ENCODE measurements at places on chromosomes 11 and 22. TPM values are rescaled to one million over a fixed set of nuclear protein-coding genes. Genes with fewer than 3 reads are reported as not detected.

DNA sequence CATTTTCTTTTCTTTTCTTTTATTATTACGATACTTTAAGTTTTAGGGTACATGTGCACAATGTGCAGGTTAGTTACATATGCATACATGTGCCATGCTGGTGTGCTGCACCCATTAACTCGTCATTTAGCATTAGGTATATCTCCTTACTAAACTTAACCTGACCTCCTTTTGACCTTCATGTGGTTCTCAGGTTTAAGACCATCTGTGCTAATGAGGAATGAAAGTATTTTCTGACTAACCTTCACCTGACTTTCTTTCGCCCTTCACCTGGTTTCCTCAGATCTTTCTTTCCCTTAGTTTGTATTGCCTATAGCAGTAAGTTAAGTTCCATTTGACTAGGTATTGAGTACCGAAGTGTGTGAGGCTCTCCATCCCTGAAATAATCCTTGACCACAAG lies 6.5 kb downstream of the EXPH5 start:
- H3K27ac ChIP-seq: no peak overlapping the region
- no peak overlapping the region for H3K4me3 ChIP-seq
- H3K36me3 ChIP-seq: no peaks in the 10 kb centered on the region
- no peaks in the 10 kb centered on the region for H3K4me1 ChIP-seq
- DNase-seq: no peak

GRCh38 chr22:24824250-24824649 lies 18.2 kb downstream of the SGSM1 start:
- peaks cover 7% of the 10 kb centered on the region for H3K4me1 ChIP-seq
- no peaks in the 10 kb centered on the region for H3K36me3 ChIP-seq
- no peak overlapping the region for H3K27ac ChIP-seq
- no peak overlapping the region for H3K4me3 ChIP-seq
- no peak for DNase-seq

DNA sequence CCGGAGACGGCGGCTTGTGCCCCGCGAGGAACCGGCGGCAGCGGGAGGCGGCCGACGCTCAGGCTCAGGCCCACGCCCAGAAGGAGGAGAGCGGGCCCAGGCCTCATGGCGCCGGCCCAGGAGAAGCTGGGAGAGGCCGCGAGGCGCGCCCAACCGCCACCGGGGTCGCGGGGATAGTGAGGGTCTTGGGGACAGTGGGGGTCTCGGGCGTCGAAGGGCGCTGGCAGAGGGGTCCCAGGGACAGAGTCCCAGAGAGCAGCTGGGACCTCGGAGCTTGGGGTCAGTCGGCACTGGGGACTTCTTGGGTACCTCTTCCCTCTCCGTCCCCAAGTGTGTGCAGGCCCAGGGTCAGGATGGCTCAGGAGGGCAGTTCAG lies at the start of gene PKDREJ:
Gene PKDREJ (minus strand): TSS at position 128 of the 375 bp plus-strand sequence. CDS start 21 bp downstream, at position 107.
- H3K4me3 ChIP-seq: peak within 1 kb of the TSS; percentile 67
- no peaks in the 10 kb centered on the region for H3K36me3 ChIP-seq
- H3K4me1 ChIP-seq: no peaks in the 10 kb centered on the region
- DNase-seq: no peak
- no peaks in the 10 kb centered on the region for H3K27me3 ChIP-seq
- no peak within 1 kb of the TSS for H3K27ac ChIP-seq

- no peak overlapping the region for H3K4me3 ChIP-seq
- no peak overlapping the region for H3K27ac ChIP-seq
- H3K27me3 ChIP-seq: no peaks in the 10 kb centered on the region
- no peaks in the 10 kb centered on the region for H3K4me1 ChIP-seq
Measured at GRCh38 chr11:126645186-126645585, 289.7 kb downstream of the ST3GAL4 start.

DNA sequence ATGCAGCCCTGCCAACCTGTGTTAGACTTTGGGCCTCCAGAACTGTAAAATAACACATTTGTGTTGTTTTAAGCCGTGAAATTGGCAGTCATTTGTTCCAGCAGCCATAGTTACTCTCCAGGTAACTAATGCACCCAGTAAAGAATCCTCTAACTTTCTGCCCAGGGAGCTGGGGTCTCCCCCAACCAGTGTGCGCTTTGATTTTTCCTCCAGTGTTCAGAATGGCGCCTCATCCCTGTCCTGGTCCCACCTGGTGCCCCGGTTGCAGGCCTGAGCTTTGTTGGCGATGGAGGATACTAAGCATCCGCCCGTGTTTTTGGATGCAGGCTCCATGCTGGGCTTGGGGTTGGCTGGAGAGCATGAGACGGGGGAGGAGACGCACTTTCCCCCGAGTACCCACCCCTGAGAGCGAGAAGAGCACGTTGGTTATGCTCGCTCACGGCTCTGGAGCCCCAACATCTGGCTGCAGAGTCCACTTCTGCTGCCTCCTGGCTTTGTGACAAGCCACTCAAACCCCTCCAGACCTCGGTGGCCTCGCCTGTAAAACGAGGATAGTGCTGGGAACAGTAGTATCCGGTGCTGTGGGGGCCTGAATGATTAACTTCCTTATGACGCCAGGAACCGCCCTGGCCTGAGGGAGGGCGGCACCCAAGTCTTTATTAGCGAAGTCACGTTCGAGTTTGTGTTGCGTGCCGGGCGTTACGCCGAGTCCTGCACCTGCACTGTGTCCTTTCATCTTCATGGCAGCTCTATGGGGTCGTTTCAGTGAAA lies 25.8 kb downstream of the MRGPRD start:
- H3K4me3 ChIP-seq: no peak overlapping the region
- H3K27me3 ChIP-seq: no peaks in the 10 kb centered on the region
- no peak for DNase-seq
- H3K36me3 ChIP-seq: no peaks in the 10 kb centered on the region

DNA sequence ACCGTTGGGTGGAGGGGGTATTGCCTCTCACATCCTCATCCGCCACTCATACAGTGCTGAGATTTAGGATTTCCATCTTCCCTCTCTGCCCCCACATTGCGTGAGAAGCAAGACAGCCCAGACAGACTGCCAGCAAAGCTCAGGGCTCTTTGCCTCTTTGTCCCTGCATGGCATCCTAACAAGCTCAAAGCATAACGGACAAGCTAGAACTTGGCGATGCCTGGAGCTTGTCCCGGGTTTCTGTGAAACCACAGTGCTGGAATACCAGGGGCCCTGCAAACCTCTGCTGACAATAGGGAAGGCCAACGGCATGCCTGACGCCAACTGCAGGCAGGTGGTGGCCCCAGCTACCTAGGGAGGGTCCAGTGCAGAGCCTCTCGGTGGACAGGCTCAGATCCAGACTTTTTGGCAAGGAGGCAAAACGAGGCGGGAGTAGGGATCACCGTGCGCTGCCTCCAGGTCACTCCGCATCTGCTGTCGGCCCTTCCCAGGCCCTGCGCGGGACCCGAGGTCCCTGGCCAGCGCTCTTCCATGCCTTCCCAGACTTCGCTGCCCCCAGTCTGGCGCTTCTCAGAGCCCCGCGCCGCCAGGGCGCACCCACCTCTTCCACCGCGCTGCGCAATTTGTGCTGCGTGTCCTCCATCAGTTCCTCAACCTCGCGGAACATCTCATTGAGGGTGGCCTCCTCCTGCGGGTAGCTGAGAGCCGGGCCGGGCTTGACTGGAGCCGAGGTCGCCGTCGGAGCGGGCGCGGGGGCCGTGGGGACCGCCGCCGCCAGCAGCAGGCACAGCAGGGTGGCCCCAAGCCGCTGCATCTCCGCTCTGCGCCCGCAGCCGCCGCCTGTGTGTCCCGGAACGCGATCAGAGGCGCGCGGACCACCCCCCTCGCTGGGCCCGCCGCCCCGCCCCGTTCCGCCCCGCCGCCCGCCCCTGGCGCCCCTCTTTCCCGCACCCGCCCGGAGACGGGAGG lies at the start of gene DKK3:
Gene DKK3 (minus strand): TSS at position 858 of the 969 bp plus-strand sequence. CDS start 44 bp downstream, at position 814.
- DNase-seq: no peak
- peak within 1 kb of the TSS; percentile 80 for H3K4me3 ChIP-seq
- no peaks in the 10 kb centered on the region for H3K4me1 ChIP-seq
- no peaks in the 10 kb centered on the region for H3K27me3 ChIP-seq

The P4HA3 gene
- 0.66 TPM for total RNA-seq

DNA sequence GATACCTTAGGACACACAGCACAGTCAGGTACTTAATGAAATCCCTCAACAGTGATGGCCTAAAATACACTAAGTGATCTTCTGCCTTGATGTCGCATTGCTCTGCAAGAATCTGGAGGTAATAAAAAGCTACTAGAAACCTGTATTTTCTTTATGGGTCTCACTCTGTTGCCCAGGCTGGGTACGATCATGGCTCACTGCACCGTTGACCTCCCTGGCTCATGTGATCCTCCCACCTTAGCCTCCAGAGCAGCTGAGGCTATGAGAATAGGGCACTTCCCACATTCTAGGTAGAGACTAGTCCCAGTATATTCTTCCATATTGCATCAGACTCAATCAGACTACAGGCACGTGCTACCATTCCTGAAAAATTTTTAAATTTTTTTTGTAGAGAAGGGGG lies 21.7 kb downstream of the VSIG10L2 start:
- no peaks in the 10 kb centered on the region for H3K36me3 ChIP-seq
- no peak overlapping the region for H3K27ac ChIP-seq
- H3K4me1 ChIP-seq: no peaks in the 10 kb centered on the region
- no peak for DNase-seq
- no peaks in the 10 kb centered on the region for H3K27me3 ChIP-seq

DNA sequence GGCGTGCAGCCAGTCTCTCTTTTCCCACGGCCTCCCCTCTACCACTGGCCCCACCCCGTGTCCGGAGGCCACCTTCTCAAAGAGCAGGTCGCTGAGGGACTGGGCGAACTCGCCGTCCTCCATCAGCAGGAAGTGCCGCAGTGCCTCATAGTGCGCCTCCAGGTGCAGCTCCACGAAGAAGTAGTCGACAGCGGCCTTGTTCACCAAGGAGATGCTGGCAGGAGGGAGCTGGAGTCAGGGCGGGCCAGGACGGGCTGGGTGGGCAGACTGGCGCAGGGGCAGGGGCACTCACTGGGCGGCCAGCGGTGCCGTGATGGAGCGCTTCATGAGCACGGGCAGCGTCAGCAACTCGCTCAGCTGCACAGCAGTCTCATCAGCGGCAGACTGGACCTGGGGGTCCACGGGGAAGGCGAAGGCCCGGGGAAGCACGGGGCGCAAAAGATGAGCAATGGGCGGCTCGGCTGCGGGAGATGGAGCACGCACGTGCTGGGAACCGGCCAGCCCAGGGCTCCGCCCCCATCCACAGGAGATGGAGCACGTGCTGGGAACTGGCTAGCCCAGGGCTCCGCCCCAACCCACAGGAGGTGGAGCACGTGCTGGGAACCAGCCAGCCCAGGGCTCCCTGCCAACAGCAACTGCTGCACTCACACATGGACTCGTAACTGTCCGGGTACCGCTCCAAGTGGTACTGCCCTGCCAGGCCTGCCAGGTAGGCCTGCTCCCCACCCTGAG lies 18.4 kb downstream of the SELENOO start:
- peak; percentile 87 for DNase-seq
- H3K27me3 ChIP-seq: no peaks in the 10 kb centered on the region
- no peak overlapping the region for H3K4me3 ChIP-seq
- no peak overlapping the region for H3K27ac ChIP-seq

The TRIM49 gene
- not detected for total RNA-seq

- H3K36me3 ChIP-seq: no peaks in the 10 kb centered on the region
Measured at GRCh38 chr11:101429703-101430540, 153.9 kb downstream of the TRPC6 start.

The CST6 gene
- 0.98 TPM for total RNA-seq

GRCh38 chr11:64339754-64340408 lies at the start of gene CCDC88B:
Gene CCDC88B, plus strand, starts transcription at chr11:64340204. Its CDS starts 63 bp downstream, at chr11:64340267.
- peaks cover 4% of the 10 kb centered on the region for H3K4me1 ChIP-seq
- H3K4me3 ChIP-seq: peak within 1 kb of the TSS; percentile 30
- DNase-seq: no peak
- H3K36me3 ChIP-seq: no peaks in the 10 kb centered on the region

The DERL3 gene
- 6.6 TPM for total RNA-seq

The OR51B5 gene
- 0.32 TPM for total RNA-seq

The OR2AG2 gene
- total RNA-seq: 0.44 TPM

The GAL gene
- total RNA-seq: 1.3 TPM

DNA sequence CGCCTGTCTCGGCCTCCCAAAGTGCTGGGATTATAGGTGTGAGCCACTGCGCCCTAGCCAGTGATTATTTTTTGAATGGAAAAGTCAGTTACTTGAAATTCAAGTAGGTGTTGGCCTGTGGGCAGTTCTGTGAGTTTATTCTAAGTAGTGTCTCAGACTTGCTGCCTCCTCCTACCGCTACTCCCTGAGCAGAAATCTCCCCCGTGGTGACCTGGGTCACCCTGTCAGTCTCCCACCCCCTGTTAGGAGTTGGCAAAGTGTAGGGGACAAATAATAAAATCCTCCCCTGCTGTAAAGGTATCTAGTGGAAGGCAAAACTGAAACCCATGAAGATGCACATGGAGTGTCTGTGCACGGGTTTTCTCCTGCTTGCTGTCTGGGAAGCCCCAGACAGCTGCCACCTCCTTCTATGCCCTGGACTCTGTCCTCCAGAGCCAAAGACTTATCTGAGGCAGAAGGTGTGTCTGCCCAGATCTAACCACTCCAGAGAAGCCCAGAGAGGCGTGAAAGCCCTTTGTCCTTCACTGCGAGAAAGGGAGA lies 26.3 kb downstream of the SNAP29 start:
- H3K36me3 ChIP-seq: peaks cover 11% of the 10 kb centered on the region
- H3K27ac ChIP-seq: peak overlapping the region; percentile 88
- no peak for DNase-seq
- H3K27me3 ChIP-seq: no peaks in the 10 kb centered on the region
- no peak overlapping the region for H3K4me3 ChIP-seq

The HORMAD2 gene
- not detected for total RNA-seq

The RIC3 gene
- 24.3 TPM for total RNA-seq

DNA sequence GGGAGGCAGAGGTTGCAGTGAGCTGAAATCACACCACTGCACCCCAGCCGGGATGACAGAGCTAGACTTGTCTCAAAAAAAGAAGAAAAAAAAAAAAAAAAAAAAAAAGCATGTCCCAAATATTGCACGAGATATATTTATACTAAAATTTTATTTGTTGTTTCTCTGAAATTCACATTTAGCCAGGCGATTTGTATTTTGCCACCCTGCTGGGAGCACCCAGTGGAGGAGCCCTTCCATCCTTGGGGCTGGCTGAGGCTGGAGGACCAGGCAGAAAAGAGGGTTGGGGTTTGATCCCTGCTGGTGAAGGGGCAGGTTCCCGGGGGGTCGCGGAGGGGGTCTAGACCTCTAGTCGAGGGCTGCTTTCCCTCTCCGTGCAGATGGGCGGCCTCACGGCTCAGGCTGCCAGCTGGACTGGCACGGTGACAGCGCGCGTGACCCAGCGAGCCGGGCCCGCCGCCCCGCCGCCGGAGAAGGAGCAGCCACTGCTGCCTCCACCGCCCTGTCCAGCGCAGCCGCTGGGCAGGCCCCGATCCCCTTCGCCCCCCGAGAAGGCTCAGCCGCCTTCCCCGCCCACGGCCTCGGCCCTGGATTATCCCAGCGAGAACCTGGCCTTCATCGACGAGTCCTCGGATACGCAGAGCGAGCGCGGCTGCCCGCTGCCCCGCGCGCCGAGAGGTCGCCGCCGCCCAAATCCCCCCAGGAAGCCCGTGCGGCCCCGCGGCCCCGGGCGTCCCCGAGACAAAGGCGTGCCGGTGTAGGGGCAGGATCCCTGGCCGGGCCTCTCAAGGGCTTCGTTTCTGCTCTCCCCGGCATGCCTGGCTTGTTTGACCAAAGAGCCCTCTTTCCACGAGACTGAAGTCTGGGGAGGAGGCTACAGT lies 952 bp upstream of the CATSPERZ start:
- H3K27ac ChIP-seq: no peak overlapping the region
- H3K36me3 ChIP-seq: no peaks in the 10 kb centered on the region
- peak overlapping the region; percentile 36 for H3K4me3 ChIP-seq
- DNase-seq: peak; percentile 67
- H3K4me1 ChIP-seq: peaks cover 15% of the 10 kb centered on the region
- peaks cover 3% of the 10 kb centered on the region for H3K27me3 ChIP-seq

- no peak overlapping the region for H3K4me3 ChIP-seq
- DNase-seq: no peak
- no peaks in the 10 kb centered on the region for H3K27me3 ChIP-seq
- H3K27ac ChIP-seq: no peak overlapping the region
Measured at GRCh38 chr11:47852053-47852452, 3.9 kb upstream of the NUP160 start.

- H3K4me3 ChIP-seq: no peak overlapping the region
- no peaks in the 10 kb centered on the region for H3K4me1 ChIP-seq
- H3K36me3 ChIP-seq: no peaks in the 10 kb centered on the region
- H3K27ac ChIP-seq: no peak overlapping the region
Measured at GRCh38 chr11:61904539-61905048, 12.8 kb downstream of the RAB3IL1 start.
